ENCODE measurements at places on chromosomes 1 and 21. TPM values are rescaled to one million over a fixed set of nuclear protein-coding genes. Genes with fewer than 3 reads are reported as not detected.

DNA sequence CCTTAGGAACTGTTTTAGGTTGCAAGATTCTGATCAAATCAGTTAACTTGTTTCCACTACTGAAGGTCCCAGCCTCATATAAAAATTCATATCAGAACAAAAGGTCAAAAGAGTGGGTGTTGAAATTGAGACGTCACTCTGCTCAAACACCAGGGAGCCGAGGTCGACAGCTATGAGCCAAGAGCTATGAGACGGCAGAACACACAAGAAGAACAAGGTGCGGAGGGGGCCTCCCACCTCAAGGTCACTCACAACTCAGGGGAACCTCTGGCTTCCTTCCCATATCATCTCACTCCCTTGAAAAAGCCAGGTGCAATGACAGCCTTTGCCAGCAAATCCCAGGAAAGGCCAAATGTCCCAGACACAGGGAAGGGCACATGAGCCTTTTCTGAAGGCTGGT is 749 bp downstream of the SEC16B start:
- no peak overlapping the region for H3K27ac ChIP-seq
- no peaks in the 10 kb centered on the region for H3K4me1 ChIP-seq
- H3K36me3 ChIP-seq, result no peaks in the 10 kb centered on the region
- no peaks in the 10 kb centered on the region for H3K27me3 ChIP-seq

DNA sequence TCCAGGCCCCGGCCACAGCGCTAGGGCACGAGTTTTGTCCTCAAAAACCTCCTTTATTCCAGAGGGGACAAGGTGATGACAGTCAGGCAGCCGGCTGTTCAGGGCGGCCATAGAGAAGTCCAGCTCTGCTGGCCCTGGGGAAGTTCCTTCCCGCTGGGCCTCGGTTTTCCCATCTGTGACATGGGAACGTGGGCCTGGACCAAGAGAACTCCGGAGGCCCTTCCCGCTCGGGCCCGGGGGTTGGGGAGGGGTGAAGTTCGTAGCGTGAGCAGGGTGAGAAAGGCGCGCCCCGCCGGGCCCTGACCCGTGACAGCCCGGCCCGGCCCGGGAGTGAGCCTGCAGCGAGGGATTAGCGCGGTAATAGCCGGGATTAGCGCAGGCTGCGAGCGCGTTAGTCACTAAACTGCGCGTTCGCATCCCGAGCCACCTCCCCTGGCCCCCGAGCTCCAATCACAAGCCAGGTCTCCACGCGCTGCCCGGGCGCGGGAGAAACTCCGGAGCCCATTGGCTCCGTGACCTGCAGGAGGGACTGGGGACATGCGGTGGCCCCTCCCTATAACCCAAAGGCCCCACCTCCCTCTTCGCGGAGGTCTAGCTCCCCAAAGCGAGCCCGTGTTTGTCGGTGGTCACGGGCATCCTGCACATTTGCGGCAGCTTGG is 29.8 kb upstream of the PADI2 start:
- DNase-seq, result no peak
- H3K4me1 ChIP-seq, result peaks cover 7% of the 10 kb centered on the region
- H3K4me3 ChIP-seq, result no peak overlapping the region

GRCh38 chr1:59006289-59006658 is 222.4 kb upstream of the JUN start:
- no peaks in the 10 kb centered on the region for H3K4me1 ChIP-seq
- H3K27me3 ChIP-seq, result no peaks in the 10 kb centered on the region
- H3K27ac ChIP-seq, result no peak overlapping the region
- H3K4me3 ChIP-seq, result no peak overlapping the region
- H3K36me3 ChIP-seq, result no peaks in the 10 kb centered on the region

GRCh38 chr1:171984850-171985485 is 143.7 kb downstream of the DNM3 start:
- H3K4me3 ChIP-seq, result no peak overlapping the region
- H3K36me3 ChIP-seq, result no peaks in the 10 kb centered on the region
- DNase-seq, result peak; percentile 52
- no peaks in the 10 kb centered on the region for H3K27me3 ChIP-seq

DNA sequence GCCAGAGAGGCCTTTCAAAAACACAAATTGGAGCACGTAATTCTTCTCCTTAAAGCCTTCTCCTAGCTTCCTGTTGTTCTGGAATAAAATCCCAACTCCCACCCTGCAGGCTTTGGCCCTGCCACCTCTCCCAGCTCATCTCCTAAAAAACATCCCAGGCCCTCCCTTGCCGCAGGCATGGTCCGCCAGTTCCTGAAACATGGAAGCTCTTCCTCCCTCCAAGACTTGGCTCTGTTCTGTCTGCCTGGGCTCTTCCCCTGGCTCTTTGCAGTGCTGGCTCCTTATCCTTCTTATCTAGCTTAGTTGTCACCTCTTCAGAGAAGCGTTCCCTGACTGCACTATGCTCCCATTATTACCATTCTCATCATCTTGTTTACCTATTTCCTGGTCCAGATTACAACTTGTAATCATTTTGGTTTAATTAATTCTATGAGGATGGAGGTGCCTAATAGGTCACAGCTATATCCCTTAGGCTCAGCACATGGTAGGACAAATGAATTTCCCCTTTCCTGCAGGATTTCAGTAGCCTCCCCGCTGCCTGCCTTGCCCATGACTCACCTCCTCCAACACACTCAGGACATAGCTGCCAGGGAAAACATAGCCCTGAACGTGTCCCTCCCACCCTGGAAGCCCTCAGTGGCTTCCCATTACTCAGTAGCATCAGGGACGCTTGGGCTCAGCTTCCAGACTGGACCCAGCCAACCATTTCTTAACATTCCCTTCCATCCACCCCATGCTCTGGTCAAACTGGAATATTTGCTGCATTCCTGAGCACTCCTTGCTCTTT is 15.7 kb upstream of the IGSF21 start:
- H3K27me3 ChIP-seq, result peaks cover 26% of the 10 kb centered on the region
- H3K27ac ChIP-seq, result no peak overlapping the region
- peak; percentile 40 for DNase-seq

DNA sequence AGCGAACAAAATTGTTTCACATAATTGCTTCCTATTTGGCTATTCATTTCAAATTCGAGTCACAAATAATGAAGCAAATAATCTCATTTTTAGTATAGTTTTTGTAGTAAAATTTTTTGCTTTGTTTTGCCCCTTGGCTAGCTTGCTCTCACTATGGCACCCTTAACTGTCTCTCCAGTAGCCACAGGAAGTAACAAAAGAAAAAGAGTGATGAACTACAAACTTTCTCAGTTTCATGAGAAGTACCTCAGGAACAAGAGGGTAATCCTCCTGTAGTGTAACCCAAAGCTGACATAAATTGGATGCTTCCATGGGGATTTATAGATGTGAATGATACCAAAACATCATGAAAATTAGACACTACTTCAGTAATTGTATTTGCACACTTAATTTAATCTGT is 242.9 kb downstream of the BARHL2 start:
- no peak for DNase-seq
- H3K4me1 ChIP-seq, result no peaks in the 10 kb centered on the region
- H3K27ac ChIP-seq, result no peak overlapping the region
- H3K36me3 ChIP-seq, result no peaks in the 10 kb centered on the region

- peak overlapping the region; percentile 82 for H3K27ac ChIP-seq
- peak; percentile 40 for DNase-seq
- peak overlapping the region; percentile 88 for H3K4me3 ChIP-seq
- peaks cover 3% of the 10 kb centered on the region for H3K4me1 ChIP-seq
Measured at GRCh38 chr1:37989361-37989930, 376 bp downstream of the SF3A3 start.

GRCh38 chr21:41207401-41208375 is 39.7 kb downstream of the BACE2 start:
- peak; percentile 80 for DNase-seq
- H3K4me1 ChIP-seq, result peaks cover 10% of the 10 kb centered on the region
- H3K4me3 ChIP-seq, result peak overlapping the region; percentile 14
- H3K36me3 ChIP-seq, result peaks cover 5% of the 10 kb centered on the region
- no peak overlapping the region for H3K27ac ChIP-seq
- H3K27me3 ChIP-seq, result no peaks in the 10 kb centered on the region

GRCh38 chr1:24878775-24879742 is 51.0 kb downstream of the RUNX3 start:
- H3K27me3 ChIP-seq, result peaks cover 51% of the 10 kb centered on the region
- peaks cover 6% of the 10 kb centered on the region for H3K4me1 ChIP-seq
- H3K27ac ChIP-seq, result no peak overlapping the region
- H3K4me3 ChIP-seq, result no peak overlapping the region
- H3K36me3 ChIP-seq, result no peaks in the 10 kb centered on the region

DNA sequence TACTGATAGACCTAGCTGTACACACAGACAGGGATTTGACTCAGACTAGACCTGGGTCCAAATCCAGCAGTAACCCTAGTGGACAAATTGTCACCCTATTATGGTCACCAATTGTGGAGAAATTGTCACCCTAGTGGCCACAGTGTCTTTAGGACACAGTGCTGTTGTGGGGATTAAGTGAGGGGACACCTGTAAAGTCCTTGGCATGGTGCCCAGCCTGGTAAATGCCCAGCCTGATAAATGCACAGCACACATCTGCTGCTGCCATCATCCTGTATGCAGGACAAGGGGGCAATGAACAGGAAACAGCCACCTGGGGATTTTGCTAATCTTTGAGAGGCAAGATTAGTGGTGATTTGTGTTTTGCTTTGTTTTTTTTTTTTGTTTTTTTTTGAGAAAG is 2.3 kb downstream of the TMEM61 start:
- no peak overlapping the region for H3K4me3 ChIP-seq
- H3K36me3 ChIP-seq, result no peaks in the 10 kb centered on the region
- no peaks in the 10 kb centered on the region for H3K4me1 ChIP-seq
- no peaks in the 10 kb centered on the region for H3K27me3 ChIP-seq
- no peak overlapping the region for H3K27ac ChIP-seq

DNA sequence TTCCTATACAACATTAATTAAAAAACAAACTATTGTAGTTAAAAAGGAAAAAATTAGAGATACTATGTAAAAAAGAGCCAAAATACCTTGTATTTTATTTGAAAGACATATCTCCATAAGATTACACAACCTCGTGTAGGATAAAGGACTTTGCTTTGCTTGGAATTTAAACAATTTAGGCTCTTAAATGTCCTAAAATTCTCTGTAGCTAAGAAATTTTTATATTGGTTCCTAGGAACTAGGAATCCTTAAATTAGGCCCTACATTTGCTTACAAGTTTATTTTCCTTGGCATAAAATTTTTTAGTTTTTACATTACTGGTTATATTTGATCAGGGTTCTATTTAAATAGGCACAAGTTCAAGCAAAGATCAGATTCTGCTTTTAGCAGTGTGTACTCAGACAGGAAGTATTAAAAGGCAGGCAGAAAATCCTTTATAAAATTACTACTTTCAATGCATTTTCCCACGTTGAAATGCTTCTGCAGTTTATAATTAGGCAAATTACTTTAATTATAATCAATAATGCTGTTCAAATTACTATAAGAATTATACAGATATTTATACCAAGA is 3.4 kb upstream of the ANGPTL3 start:
- no peak overlapping the region for H3K27ac ChIP-seq
- DNase-seq, result no peak
- H3K4me3 ChIP-seq, result no peak overlapping the region
- no peaks in the 10 kb centered on the region for H3K4me1 ChIP-seq

Gene PLPPR5
- not detected for total RNA-seq

Gene BNIPL
- 1.2 TPM for total RNA-seq

Gene MYOG
- not detected for total RNA-seq
